Germinal center (tissue), 1 donor: ENCODE measurements at places on chromosomes 12 and 14.
A peak's percentile ranks its signal among the peaks of the same experiment; 100 is the strongest.

DNA sequence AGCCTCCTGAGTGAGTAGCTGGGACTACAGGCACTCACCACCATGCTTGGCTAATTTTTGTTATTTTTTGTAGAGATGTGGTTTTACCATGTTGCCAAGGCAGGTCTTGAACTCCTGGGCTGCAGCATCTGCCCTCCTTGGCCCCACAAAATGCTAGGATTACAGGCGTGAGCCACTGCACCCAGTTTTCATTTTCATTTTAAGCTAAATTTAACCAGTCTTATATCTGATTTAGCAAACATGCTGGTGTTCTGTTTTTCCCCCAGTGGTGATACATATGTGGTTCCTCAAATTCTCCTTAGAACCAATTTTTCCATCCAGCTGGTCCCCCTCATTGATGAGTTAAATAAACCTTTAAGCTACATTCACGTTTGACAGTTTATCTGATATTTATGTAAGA, 43.8 kb upstream of the BICD1 start:
- peak; percentile 24 for DNase-seq

- no peak for DNase-seq
Measured at GRCh38 chr12:19351346-19351745, 87.9 kb upstream of the AEBP2 start.

DNA sequence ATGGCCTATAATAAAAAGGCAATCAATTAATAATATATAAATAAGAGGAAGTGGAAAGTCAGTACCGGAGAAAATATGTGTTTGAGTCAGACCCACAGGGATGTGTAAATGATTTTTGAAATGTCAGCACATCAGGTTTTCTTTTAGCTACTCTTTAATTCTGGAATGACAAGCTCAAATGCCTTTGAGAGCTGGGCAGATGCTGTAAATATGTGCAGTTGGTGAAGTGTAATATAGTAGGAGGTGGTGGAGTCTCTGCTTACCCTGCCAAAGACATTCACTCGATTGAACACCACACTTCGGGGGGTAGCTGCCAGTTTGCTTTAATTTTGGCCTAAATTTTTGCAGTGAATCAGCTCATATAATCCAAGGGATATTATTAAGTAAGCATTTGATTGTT, 93.0 kb downstream of the PLEKHA5 start:
- no peak for DNase-seq

- no peak for DNase-seq
Measured at GRCh38 chr12:108696111-108696995, 35.0 kb downstream of the CORO1C start.

DNA sequence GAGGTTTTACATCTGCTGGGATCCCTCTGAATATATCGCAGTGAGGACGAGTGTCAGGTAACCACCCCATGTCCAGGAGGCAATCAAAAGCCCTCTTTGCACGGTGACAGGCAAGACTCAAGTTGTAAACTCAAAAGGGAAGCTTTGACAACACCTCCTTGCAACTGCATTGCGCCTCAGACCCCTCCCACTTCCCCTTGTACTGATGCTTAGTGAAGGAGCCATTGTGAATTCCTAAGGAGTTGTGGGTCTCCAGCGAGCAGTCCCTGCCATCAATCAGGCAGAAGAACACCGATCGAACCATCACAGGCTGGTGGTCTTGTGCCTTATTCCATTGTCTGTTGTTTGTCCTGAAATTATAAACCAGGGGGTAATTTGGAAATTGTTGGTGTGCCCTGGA, 112.6 kb downstream of the CCDC60 start:
- DNase-seq, result no peak

DNA sequence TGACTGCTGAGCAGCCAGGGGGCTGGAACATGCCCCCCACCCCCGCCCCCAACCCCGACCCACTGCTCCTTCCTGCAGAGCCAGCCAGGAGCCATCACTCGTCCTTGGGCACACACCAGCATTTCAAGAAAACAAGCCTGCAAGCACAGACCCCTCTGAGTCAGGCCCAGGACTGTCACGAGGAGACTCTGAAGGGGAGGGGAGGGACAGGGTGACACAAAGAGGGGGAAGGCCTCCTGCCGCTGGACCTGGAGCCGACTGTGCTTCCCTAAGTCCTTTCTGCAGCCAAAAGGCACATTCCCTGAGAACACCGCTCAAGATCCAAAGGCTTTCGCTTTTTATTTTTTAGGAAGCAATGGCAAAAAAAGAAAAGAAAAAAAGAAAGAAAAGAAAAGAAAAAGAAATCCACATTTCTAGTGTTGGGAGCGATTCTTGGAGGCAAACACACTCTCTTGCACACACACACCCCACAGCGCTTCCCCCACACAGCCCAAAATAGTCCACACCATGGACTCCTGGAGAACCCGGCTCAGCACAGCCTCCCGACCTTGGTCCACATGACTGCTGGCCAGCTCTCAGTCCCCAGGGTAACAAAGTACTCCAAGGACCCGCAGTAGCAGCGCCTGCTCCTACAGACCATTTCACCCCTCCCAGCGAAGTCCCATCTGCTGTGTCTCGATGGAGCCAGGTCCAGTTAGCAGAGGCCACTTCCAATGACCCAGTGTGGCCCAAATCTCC, 101.7 kb downstream of the DPF3 start:
- no peak for DNase-seq

DNA sequence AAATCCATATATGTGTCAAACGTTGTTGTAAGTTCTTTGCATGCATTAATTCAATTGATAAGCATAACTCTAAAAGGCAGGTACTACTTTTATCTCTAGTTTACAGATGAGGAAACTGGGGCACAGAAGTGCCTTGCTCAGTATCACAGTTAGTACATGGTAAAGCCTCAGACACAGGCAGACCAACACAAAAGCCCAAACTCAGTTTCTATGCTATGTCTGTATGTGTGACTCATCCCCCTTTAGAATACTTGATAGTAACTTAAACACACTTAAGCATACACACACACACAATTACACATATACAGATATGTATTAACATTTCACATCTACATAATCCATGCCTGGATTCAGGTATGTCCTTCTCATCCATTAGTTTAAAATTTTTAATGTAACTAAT, 88.0 kb downstream of the EPS8 start:
- DNase-seq, result no peak

GRCh38 chr12:52341066-52341580, 19.9 kb upstream of the KRT83 start:
- DNase-seq, result no peak

DNA sequence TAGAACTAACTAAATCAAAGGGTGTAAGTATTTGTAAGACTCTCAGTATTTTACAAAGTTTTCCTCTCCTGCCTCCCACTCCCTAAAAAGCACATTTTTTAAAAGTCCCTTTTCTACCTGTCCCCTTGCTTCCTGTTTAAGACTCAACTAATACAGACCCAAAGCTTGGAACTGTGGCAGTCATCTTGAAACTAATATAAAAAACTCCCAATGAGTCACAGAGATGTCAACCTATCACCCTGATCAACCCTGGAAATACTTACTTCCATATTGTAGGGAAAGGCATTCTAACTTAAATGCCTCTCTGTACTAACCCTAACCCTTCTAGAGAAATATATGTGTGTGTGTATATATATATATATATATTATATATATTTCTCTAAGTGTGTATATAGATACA, 184.8 kb downstream of the SPTSSA start:
- no peak for DNase-seq

GRCh38 chr14:47223656-47224055, 451.7 kb downstream of the MDGA2 start:
- DNase-seq, result no peak

GRCh38 chr12:110316861-110317260, 35.8 kb downstream of the ATP2A2 start:
- no peak for DNase-seq

GRCh38 chr14:61103541-61104339, 122.7 kb downstream of the SLC38A6 start:
- DNase-seq, result no peak

DNA sequence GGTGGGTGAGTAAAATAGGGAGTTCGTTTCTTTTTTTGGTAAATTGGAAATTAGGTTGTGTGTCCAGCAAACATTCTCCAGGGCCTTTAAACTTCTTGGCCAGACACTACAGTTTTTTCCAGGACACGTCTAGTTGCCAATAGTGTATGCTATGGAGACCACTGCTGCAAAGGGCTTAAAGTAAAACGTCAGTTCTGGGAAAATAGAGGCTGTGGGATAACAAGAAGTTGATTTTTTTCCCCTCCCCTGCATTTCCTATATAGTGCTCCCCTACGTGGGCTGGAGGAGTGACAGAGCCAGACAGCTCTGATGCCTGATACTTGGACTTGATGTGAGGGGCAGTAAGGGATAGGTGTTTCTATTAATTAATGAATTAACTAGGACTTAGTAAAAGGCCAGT, 2.4 kb downstream of the ACVR1B start:
- DNase-seq, result no peak

DNA sequence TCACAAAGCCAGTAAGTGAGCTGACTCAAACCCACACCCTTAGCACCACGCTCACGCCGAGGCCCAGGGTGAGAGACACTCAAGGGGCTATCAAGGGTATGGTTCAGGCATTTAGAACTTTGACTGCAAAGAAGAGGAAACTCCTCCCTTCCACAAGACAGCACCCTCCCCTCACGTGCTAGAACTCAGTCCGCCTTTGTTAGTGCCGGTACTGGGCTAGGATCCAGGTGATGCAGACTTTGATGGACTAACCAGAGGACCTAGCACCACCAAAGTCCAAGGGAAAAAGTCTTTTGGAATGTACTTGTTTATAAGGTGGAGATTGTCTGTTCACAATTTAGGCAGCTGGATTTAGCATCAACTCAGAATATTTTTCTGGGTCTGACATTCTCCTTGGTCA, 33.7 kb downstream of the VWF start:
- DNase-seq, result no peak

DNA sequence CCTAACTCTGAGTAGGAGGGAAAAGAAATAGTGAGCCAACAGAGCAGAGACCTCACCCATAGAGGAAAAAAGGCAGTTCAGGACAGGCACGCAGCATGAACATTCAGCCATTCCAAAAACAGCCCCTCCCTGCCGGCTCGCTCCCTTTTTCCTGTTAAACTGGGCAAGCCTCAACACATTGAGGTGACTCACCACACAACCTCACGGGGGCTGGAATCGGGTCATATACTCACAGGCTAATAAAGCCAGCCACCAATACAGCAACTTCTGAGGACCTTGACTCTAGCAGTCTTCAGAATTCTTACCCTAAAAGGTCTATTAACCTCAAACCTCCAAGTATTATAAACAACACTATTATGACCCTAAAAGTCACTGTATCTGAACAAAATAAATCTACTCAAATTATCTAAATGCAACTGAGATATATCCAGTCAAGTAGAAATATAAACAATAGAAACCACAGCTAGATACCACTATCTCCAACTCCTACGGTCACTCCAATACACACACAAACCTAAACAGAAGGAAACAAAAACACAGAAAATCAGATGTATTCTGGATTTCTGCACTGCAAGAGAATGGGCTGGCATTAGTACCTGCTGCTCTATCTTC, 6.3 kb downstream of the YBX3 start:
- DNase-seq, result no peak

- DNase-seq, result no peak
Measured at GRCh38 chr12:123951467-123951866, 21.2 kb downstream of the CCDC92 start.

GRCh38 chr14:64707661-64708060, 3.4 kb downstream of the PLEKHG3 start:
- DNase-seq, result no peak

- DNase-seq, result no peak
Measured at GRCh38 chr12:20549108-20549719, 145.9 kb upstream of the SLCO1C1 start.

DNA sequence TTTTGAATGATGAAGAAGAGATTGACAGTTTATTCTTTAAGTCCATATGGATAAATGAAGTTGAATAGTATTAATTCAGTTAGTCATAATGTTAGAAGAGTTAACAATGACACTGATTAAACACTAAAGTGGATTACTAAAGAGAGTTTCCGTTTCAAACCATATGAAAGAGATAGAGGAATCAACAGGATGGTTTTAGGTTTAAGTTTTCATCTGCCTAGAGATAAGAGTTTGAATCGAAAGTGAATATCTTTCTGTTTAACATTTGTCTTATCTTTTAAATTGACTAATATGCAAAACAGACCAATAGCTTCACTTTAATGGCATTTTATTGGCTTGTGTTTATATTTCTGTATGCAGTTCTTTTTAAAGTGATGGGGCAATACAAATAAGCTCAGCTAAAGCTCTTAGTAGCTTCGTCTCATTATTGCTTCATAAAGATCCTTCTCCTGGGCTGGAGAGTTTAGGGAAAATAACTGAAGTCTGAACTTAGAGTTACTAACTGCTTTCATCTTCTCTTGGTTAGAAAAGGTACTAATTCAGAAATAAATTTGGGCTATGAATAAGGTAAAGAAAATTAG, 66.0 kb downstream of the MIPOL1 start:
- no peak for DNase-seq

DNA sequence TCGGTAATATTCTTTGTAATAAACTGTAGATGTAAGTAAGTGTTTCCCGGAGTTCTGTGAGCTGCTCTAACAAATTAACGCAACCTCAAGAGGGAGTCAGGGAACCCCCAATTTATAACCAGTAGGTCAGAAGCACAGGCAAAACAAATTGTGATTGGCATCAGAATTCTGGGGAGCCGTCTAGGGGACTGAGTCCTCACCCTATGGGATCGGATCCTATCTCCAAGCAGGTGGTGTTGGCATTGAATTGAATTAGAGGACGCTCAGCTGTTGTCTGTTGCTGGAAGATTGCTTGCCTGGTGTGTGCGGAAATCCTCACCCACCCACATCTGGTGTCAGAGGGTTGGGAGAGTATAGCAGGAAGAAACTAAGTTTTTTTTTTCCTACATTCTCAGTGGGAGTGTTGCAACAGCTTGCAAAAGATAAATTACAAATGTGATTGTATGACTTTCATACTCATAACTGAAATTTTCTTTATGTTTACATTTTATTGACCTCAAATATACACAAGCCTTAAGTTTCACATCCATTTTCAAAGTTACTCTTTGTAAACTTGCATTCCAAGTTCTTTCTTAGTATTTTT, 5.5 kb downstream of the TMEM52B start:
- DNase-seq, result no peak

DNA sequence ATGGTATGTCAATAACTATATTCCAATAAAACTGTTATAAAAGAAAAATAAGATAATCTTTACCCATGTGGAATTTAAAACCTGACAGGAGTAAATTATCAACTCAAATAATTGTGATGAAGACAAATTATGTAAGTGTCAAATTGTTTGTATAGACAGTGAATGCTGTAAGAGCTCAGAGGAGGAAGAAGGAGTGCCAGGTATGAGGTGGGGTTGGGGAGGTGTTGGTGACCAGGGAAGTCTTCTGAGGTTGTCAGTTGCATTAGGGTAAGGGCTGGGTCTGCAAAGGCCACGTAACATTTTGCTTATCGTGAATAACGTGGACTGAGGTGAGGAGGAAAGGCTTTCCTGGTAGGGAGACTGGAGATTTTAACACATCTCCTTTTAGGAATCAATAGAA, 2.5 kb upstream of the MAX start:
- DNase-seq, result no peak

DNA sequence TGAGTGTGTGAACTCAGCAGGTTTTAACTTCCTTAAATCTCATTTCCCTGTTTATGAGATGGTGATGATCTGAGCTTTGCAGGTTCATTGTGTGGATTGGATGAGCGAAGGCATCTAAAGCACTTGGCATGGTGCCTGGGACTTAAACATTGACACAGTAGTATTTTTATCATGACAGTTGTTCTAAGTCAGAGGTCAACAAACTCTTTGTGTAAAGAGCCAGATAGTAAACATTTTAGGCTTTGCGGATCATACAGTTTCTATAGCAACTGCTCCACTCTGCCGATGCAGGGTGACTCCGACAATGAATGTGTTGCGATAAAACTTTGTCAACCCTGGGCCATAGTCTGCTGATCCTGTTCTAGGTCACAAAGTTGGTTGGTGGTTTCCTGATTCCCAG, 25.2 kb downstream of the SLC24A4 start:
- no peak for DNase-seq

GRCh38 chr14:37901978-37902377, 305.7 kb upstream of the SSTR1 start:
- no peak for DNase-seq
